Hematopoietic multipotent progenitor cell treated with erythropoietin and hydrocortisone succinate and interleukin-3 and kit ligand, for 4 days (in vitro differentiated cells): ENCODE measurements at places on chromosomes 12 and 14.

- DNase-seq: no peak
Observed at GRCh38 chr12:90712671-90713070, 242.3 kb downstream of the CCER1 start.

DNA sequence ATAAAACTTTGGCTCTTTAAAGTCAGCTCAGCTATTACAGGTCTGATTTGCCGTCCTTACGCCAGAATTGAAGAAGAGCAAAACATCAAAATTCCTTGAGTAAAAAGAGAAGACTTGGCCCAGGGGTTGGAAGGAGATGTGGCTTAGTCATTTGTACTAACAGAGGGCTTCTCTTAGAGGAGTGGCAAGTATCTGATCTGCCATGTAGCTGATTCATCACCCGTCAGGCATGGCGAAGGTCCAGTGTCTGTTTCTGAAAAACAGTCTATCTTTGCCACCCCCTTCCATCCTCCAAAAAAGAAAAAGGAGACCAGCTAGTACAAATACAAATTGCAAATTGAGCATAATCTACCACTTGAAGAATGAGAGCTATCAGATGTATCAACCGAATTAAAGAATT, 91.9 kb downstream of the RAD52 start:
- DNase-seq: no peak

- DNase-seq: no peak
Observed at GRCh38 chr14:100770605-100771120, 44.0 kb downstream of the DLK1 start.

DNA sequence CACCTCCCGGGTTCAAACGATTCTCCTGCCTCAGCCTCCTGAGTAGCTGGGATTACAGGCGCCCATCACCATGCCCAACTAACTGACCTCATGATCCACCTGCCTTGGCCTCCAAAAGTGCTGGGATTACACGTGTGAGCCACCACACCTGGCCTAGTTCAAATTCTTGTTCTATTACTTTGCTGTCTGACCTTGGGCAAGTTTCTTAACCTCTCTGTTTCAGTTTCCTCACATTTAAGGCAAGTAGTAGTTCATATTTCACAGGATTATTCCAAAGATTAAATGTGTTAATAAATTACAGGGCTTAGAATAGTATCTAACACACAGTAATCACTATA, 10.9 kb downstream of the RXYLT1 start:
- no peak for DNase-seq

DNA sequence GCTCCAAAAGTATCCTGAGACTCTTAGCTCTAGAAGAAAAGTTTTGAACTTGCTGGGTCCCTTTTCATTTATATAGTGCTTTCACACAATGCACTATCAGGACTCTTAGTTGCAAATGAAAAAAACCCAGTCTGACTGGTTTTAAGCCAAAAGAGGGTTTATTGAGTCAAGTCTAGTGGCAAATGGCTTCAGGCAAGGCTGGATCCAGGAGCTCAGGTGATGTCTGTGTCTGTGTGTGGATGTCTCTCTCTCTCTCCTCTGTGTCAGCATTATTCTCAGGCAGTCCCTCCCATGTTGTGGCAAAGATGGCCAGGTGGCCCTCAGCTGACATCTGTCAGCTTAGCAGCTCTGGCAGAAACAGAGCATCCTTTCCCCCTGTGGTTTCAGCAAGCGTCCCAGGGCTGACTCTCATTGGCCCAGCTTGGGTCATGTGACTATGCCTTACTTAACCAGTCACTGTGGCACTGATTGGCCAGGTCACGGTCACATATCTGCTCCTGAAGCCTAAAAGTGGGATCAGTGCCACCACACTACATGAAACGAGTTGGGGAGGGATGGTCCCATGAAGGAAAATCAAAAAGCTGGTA, 6.2 kb downstream of the TMEM120B start:
- DNase-seq: peak; percentile 24
